ENCODE measurements at places on chromosomes 1 and 21.

DNA sequence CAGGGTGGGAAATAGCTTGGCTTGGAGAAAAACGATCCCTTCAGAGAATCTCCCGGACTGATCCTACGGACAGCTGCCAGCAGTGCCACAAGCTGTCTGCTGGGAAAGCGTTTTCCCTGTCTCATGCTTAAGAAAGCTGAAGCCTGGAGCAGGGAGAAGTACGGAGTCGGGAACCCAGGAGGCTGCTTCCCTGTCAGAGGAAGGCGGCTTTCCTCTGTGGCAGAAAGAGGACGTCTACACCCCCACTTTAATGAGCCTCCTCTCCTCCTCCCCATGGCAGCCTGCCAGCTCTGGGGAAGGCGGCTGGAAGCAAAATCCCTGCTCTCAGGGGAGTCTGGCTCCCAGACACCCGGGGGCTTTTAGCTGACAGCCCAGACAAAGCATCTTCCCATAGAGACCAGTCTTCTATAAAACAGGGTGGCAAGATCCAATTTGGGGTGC, 7.3 kb downstream of the KIF21B start:
- DNase-seq, result peak; percentile 64

- no peak for DNase-seq
These were observed 1.8 kb downstream of the RNF220 start for GRCh38 chr1:44406737-44407429.

- DNase-seq, result no peak
These were observed 28.3 kb upstream of the IFI44L start for GRCh38 chr1:78591971-78592370.

GRCh38 chr21:23162198-23162946, 2164.2 kb downstream of the NCAM2 start:
- DNase-seq, result no peak

- DNase-seq, result no peak
These were observed 11.6 kb upstream of the PTPN7 start for GRCh38 chr1:202172015-202172355.

GRCh38 chr1:3331564-3331963, 122.9 kb upstream of the ARHGEF16 start:
- DNase-seq, result no peak

- peak; percentile 67 for DNase-seq
These were observed 4.3 kb upstream of the SPATC1L start for GRCh38 chr21:46188226-46189212.

- no peak for DNase-seq
These were observed 869.9 kb downstream of the MRPL39 start for GRCh38 chr21:24737296-24737850.

- no peak for DNase-seq
These were observed 88.7 kb downstream of the HLCS start for GRCh38 chr21:36877741-36878140.

GRCh38 chr1:15994590-15995351, 9.3 kb upstream of the SRARP start:
- DNase-seq, result peak; percentile 45

- DNase-seq, result no peak
These were observed 49.6 kb downstream of the AK4 start for GRCh38 chr1:65197636-65198035.

- no peak for DNase-seq
These were observed 48.8 kb upstream of the DARS2 start for GRCh38 chr1:173775578-173776226.

GRCh38 chr1:236800002-236800620, 5.0 kb downstream of the MTR start:
- no peak for DNase-seq

DNA sequence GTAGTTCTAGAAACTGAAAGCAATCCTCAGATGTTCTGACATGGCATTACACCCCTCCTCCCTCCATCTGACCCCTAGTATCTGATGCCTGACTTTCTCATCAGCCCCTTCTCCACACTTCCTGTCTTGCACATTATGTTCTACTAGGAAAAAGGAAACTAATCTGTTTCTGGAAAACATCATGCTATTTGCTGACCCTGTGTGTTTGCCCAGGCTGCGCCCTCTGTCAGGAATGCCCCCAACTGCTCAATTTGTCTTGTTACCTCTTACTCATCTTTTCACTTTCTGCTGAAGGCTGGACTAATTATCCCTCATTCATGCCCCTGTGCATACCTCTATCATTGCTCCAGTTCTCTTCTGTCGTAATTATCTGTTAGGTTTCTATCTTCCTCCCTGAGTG, 37.5 kb upstream of the DAB1 start:
- no peak for DNase-seq

DNA sequence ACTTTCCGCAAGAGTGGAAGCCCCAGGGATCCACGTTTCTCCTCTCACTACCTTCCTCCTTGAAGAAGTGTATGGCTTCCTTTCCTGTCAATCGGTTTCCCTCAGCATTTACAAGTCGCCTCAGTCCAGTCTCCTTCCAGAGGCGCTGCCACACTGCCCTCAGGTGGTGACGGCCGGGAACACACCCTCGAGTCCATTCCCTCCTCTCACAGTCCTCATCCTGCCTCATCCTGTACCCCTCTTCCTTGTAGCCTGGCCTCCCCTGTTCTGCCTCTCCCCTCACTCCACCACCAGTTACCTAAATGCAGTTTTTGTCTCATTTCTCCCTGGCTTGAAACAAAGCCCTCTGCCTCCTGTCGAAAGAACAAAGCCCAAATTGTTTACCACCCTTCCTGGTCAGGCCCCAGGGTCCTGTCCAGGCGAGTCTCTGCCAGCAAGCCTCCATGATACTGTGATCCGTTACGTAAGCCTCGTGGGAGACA, 23.2 kb upstream of the LSM10 start:
- DNase-seq, result peak; percentile 76

GRCh38 chr1:1071486-1072298, 2.4 kb downstream of the RNF223 start:
- no peak for DNase-seq

DNA sequence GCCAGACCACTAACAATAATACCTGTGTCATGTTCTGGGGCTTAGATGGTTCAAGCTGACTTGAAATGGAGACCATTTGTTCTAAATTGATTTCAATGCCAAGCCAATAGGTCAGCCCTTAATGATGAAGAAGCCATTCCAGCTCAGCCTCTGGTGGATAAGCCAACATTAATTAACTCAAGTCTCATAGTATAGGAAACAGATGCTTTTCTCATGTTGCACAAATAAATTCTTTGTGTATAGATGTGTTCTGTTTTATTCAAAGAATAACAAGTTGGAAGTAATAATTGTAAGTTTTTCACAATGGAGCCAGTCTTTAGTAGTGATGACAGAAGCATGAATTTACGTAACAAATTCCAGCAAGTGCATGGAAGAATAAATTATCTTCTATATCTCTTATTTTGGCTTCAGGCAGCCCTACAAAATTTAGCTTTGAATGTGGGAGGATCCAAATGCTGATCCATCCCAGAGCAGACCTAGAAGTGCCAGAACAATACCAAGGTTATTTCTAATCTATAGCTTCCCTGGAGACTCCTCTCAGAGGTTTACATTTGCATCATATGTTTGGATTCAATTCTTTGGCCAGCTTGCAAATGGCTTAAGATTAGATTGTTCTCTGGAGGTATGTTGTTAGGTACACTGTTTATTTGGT, 42.2 kb upstream of the C1orf105 start:
- DNase-seq, result no peak

GRCh38 chr1:241841691-241842090, 6.3 kb upstream of the EXO1 start:
- no peak for DNase-seq

DNA sequence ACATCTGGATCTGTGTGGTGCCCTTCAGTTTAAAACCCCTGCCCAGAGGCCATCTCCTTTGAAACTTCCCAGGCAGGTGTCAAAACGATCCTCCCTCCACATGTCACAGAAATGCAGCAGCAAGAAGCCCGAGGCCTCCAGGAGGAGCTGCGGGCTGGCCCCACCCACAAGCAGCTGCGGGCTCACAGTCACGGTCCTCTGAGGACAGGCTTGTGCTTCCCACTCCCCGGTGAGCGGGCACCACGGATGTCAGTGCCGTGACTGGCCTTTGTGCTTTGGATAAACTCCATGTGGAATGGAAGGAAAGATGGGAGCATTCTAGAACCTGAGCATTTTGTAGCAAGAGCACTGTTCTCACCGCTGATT, 65.8 kb downstream of the SIK1 start:
- peak; percentile 50 for DNase-seq

DNA sequence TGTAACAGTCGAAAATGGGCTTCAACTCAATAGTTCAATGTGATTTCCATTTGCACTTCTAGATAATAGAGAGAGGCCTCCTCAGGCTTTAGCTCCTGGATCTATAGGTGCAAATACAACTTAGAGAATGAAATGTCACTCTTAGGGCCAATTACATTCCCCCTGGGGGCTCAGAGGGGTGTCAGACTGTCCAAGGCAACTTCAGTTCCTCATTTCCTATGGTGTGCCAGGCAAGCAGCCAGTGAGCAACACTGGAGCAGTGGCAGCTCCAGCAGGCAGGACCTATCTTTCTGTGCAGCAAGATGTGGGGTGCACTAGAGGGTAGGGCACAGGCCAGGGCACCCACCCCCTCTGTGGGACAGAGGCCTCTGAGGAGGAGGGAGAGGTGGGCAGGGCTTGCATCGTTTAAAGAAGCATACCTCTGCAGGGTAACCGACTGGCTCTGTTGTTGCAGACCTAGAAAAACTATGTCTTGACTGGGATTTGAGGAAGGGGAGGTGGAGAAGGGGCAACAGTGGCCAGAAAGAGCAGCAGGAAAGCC, 97.3 kb downstream of the SUSD4 start:
- DNase-seq, result no peak

DNA sequence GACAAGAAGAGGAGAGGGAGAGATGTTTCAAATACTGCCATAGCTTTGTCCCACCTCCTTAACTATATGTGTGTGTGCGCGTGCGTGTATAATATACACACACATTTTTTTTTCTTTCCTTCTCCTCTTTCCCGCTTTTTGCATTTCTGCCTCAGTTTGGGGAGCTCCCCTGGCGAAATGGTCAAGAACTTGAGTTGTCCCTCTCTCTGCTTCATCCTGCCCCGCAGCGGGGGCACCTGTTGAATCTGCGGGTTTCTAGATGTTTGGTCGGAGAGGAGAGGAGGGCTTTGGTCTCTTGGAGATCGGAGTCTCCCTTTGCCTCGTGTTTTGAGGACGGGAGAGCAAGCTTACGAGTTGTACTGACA, 504 bp downstream of the SCCPDH start:
- DNase-seq, result peak; percentile 51

GRCh38 chr1:204660509-204660908, 25.0 kb downstream of the LRRN2 start:
- peak; percentile 2 for DNase-seq

GRCh38 chr1:30903343-30904034, 5.1 kb downstream of the SDC3 start:
- DNase-seq, result peak; percentile 25

GRCh38 chr1:178644308-178645120, 80.5 kb upstream of the RALGPS2 start:
- DNase-seq, result no peak

DNA sequence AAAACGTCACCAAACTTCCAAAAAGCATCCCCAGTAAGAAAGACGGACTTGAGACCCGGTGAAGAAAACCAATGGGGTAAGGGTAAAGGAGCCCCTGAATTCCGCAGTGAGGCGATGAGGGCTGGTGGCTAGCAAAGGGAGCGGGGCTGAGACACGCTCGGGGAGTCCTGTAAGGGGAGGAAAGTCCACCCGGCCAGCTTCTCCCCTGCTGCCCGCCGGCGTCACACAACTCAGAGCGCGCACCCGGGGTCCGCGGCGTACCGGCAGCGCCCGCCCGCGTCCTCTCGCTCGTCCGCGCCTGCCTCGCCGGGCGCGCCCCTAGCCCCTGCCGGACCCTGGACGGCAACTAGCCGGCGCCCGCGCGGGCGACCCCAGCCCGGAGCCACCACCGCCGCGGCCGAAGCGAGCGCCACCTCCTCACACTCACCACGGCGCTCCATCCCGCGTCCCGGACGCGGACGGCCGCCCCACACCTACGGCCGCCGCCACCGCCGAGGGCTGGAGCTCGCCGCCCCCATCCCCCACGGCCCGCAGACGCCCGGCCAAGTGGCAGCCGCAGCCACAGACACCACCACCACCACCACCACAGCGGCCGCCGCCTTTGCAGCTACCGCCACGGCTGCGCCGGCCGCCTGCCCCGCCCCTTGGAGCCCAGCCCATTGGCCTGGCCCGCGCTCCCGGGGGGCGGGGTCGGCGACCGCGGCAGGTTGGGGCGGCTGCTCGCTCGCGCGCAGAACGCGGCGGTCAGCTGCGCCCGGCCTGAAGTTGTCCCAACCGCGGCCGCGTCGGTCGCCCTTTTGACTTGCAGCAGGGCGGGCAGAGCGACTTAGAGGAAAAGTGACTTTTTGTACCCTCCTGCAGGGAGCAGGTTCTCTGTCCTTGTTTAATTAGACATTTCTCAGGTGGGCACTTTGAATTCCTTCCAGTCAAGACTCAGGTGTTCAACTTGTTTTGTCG, 10.0 kb upstream of the ARHGAP29 start:
- no peak for DNase-seq

DNA sequence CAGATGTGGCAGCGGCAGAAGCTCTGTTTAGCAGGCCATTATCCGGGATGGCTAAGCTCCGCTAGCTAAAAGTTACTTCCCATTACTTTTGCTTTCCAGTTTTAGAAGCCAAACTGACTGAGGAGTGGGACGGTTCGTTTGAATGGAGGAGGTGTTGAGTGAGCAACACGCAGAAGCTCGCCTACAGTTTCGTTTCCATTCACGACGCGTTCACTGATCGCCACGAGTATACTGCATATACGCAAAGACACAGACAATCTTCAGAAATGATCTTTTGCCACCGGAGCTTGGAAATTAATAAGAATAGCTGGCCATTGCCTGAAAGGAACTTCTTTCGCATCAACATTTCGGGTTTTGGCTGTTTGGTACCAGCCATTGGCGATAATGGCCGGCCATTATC, 14.6 kb downstream of the SON start:
- DNase-seq, result no peak

GRCh38 chr1:94332952-94333351, 85.2 kb upstream of the ABCD3 start:
- no peak for DNase-seq

DNA sequence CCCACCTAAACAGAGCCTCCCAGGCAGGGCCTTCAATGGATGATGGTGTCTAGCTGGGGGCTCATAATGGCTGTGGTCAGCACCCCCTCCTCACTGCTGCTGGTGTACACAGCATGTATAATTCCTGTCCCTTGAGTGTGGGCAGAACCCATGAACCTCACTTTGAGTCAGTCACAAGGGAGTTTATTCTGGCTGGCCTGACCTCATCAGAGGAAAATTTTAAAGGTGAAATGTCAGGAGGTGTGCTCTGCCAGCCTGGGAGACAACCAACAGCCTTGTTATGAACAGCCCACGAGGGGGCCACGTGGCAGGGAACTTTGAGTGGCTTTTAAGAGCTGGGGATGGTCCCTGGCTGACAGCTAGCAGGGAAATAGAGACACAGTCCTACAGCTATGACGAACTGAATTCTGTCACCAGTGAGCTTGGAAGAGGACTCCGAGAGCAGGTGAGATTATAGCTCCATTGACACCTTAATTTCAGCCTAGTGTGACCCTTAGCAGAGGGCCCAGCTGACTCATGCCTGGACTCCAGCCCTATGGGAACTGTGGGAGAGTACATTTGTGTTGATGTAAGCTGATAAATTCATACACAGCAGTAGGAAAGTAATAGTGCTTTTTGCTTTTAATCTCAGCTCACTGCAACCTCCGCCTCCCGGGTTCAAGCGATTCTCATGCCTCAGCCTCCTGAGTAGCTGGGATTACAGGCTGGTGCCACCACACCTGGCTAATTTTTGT, 73.5 kb upstream of the RUNX3 start:
- DNase-seq, result no peak
